ENCODE measurements at places on chromosomes 11 and 22.

DNA sequence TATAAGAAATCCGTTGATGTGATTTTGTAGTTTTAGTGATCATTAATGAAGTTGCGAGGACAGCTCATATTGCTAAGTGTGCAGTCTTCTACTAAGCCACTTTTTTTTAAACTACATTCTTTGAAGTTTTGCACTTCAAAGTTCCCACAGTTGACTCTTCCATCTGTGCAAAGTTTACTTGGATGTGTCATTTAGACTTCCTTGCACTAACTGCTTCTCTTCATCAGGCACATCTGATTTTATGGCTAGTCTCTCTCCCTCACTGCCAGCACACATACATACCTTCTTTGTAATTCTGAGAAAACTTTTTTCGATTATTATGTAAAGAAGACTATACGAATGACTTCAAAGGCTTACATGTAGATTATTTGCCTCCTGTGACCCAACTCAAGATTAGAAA, 250.0 kb downstream of the DYNC2H1 start:
- no peak for DNase-seq

GRCh38 chr11:112533682-112534081, 273.0 kb upstream of the PLET1 start:
- DNase-seq = no peak

GRCh38 chr22:44493206-44493605, 4.8 kb downstream of the RTL6 start:
- no peak for DNase-seq

DNA sequence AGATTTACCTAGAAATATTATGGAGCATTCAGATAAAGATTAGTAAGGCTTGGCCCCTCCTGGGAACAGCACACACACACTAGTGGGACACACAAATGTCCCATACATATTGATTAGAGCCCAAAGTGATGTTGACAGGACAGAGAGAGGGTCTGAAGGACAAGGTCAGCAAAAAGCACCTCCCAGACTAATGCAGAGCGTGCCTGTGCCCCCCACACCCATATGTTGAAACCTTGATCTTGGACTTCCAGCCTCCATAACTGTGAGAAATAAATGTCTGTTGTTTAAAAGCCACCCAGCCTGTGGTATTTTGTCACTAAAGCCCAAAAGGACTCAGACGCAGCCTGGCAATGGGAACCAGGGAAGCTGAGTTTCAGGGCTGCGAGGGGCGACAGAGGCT, 27.6 kb downstream of the LRFN4 start:
- DNase-seq = no peak

Measured in GM13977 (cell line).